Smooth muscle cell of bladder (primary cell): ENCODE measurements at places on chromosomes 13 and 19. TPM values are rescaled to one million over a fixed set of nuclear protein-coding genes. Genes with fewer than 3 reads are reported as not detected.

The CLDND2 gene
- 0.14 and 0.18 TPM in 2 replicates for total RNA-seq

The ZNF471 gene
- 3.3 and 4.7 TPM in 2 replicates for total RNA-seq

The MIA gene
- total RNA-seq, result 0.18 TPM in 1 of 2 replicates, not detected in the other

The MAG gene
- total RNA-seq, result not detected in 2 replicates

The PSG7 gene
- under 0.01 TPM in 1 of 2 replicates, not detected in the other for total RNA-seq

The PNMA8C gene
- total RNA-seq, result 0.09 and 0.14 TPM in 2 replicates
